Activated T-helper 9 cell treated with anti-CD3 and anti-CD28 coated beads, Interleukin-2, amount 50 U/mL, for 16 hours (primary cell): ENCODE measurements at places on chromosomes 2 and 18.

GRCh38 chr2:170265321-170265720 is 87.4 kb downstream of the MYO3B start:
- no peak for DNase-seq

- no peak for DNase-seq
Measured at GRCh38 chr18:58495207-58495606, 133.7 kb downstream of the ALPK2 start.

DNA sequence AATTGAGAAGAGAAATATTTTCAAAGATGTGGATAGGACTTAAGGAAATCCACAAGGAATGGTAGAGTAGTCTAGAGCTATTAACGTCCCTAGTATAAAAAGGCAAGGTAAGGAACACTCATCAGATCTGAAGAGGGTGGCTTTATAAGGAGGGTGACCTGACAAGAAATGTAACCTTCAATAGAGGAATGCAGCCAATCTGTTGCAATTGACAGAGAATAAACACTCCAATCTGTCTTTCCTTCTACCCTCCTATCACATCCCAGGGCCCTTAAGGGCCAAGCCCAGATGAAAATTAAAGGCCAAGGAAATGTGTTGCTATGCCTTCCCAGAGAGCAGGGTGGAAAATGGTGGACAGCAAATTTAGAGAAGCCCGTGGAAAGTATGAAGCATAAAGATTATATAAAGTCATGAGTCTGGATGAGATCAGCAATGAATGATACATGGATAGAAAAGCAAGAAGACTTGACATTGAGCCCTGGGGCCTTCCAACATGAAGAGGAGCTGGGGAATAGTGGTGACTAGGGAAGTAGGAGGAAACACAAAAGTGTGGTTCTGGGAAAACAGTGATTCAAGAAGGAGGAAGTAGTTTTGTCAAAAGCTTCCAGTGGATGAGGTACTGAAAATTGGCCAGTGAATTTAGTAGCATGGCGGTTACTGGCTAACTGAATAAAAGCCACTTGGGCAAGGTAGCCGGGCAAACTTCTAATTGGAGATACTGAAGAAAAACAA is 270.6 kb upstream of the TANK start:
- DNase-seq: no peak

DNA sequence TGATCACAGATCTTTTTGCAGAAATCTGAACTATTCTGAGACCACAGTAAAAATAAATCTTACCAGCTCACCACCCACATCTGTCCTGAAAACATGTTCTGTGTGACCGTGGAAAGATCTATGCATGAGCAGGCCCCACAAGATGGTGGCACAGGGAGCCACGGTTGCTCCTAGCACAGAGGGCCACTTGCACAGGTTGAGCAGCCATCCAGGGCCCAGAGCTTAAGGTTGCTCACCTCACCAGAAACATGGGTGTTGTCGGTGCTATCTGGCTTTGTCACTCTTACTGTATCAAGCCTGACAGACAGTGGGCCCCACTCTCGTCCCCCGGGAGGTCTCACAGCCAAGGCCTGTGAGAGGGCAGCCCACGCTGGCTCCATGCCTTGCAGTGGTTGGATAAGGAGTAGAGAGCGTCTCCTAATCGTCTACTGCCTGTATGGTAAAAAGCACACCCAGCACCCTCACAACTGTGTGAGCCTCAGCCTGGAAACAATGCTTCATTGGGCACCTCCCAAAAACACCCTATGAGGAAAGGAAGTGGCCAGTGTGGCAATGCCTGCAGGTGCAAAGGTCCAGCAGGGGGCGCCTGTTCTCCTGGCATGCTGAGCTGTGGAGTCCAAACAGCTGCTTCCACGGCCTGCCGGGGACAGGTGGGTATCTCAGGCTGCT is 19.6 kb downstream of the TUBB6 start:
- DNase-seq: peak; percentile 51

GRCh38 chr2:8232871-8233270 is 449.0 kb upstream of the ID2 start:
- DNase-seq: no peak

DNA sequence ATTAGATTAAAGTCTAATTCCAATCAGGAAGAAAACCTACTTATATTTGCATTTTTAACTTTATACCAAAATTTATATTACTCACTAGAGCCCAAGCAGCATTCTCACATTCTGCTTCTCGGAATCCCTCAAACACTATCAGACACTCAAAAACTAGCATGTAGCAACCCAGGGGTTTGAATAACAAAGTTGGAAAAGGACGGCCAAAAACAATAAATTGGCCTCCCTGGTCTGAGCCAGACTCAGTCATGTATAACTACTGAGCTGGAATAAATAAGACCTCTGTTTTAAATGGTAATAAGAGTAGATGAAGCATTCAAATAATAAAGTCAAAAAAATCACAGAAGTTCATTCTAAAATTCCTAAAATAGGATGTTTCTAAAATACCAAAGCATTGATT is 290.9 kb downstream of the IRS1 start:
- no peak for DNase-seq

DNA sequence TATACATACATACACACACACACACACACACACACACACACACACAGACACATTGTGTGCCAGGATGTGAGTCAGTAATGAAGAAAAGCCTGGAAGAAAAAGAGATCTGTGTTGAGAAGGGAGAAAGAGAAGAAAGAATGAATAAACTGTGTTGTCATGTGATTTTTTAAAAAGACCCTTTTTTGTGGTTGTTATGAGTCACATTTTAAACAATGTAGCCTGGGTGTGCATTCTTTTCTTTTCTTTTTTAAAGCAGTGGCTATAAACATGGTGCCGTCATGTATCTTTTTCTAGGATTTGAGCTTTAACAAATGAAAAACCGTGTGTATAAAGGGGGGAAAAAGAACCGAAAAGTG is 87.2 kb downstream of the NRP2 start:
- no peak for DNase-seq

DNA sequence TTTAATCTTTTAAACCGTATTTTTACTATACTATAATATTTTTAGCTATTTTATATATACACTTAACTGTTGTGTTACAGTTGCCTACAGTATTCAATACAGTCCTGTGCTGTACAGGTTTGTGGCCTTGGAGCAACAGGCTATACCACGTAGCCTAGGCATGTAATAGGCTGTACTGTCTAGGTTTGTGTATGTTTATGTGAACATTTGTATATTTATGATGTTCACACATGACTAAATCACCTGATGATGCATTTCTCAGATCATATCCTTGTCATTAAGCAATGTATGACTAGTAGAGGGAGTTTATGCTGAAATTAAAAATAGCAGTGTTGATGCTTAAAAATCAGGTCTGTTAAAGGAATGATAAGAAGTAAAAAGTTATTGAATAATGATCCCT is 92.3 kb upstream of the RANBP2 start:
- no peak for DNase-seq

- DNase-seq: no peak
Measured at GRCh38 chr2:113905886-113906285, 16.0 kb downstream of the ACTR3 start.

- DNase-seq: no peak
Measured at GRCh38 chr2:154713675-154714074, 15.2 kb downstream of the KCNJ3 start.

DNA sequence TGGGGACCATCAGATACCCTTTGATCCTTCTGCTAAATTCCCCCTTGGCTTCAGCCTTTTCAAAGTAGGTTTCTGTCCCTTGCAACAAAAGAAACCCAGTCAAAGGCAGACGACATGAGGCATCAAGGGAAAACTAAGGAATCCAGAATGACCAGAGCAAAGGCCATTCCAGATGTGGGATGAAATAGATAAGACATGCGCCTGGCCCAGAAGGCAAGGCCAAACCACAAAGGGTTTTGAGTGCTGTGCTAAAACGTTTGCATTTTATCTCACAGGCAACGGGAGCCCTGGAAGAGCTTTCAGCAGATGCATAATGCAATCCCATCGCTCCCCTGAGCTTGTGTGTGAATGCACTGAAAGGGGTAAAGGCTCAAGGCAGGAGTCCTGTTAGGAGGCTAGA is 17.7 kb downstream of the CXCR1 start:
- no peak for DNase-seq

DNA sequence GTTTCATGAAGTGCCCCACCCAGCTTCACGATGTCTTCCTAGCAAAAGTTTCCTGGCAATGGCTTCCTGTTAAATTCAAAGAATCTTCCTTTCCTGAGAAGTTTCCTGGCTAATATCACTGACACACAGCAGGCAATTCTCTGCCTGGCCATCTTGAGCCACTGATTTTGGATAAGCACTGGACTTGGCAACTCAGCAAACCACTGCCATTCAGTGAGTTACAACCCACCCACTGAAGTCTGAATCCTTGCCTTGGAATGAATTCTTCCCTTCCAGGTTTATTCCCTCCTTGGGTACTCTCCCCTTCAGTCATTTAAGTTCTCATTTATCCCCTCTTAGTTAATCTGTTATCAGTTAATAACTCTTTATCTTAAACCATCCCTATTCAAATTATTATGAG is 426.0 kb downstream of the MBD2 start:
- DNase-seq: no peak

DNA sequence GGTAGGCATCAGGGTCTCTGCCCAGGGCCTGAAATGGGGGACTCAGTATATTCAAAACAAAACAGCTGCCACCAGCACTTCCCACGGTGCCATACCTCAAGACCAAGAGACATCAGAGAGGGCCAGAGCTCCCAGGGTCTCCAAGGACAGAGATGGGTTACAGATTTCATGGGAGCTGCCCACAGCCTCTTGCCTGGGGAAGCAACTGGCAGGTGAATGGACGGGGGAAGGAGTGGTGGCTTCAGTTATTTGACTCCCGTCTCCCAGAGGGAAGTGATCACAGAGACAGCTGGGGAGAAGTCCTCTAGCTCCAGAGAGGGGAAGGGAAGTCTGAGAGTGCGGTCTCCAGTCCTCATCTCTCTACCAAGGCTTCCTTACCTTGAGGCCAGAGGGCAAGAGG is 15.8 kb upstream of the SFXN5 start:
- DNase-seq: no peak

- DNase-seq: no peak
Measured at GRCh38 chr2:96940001-96940615, 46.3 kb downstream of the FAM178B start.

- DNase-seq: no peak
Measured at GRCh38 chr2:210028178-210028577, 25.7 kb downstream of the RPE start.

DNA sequence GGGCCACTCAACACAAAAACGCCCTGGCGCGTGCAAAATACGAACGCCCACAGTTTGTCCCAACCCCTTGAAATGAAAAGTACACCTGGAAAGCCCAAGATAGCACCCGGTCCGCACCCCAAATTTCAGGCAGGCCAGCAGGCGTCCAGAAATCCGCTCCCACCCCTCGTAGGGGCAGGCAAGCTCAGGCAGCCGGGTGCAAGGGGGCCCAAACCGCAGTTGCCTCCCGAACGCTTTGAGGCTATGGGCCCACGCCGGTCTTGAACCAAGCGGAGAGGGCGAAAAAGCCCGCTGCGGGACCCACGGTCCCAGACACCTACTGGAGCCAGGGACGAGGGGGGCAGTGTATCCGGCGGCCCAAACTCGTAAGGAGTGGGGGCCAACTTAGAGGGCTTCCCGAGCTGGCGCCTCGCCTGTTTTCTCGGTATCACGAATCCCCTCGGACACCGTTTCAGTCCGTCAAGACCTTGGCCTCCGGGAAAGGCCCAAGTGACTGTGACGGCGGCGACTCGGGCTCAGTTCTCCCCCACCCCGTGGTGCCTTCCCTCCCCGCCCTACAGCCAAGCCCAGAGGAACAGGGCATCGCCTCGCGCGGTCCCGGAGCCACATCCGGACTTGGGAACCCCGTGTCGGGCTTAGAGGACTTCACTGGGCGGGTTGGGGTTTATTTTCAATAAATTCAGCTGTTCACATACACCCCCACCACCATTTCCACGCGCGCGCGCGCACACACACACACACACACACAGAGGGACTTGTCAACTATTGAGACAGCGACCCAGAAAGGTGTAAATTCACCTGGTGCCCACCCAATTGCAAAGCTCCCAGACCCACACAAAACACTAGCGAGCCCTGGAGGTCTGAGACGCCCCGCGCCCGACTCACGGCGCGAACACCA is 6.2 kb upstream of the SATB2 start:
- DNase-seq: no peak

DNA sequence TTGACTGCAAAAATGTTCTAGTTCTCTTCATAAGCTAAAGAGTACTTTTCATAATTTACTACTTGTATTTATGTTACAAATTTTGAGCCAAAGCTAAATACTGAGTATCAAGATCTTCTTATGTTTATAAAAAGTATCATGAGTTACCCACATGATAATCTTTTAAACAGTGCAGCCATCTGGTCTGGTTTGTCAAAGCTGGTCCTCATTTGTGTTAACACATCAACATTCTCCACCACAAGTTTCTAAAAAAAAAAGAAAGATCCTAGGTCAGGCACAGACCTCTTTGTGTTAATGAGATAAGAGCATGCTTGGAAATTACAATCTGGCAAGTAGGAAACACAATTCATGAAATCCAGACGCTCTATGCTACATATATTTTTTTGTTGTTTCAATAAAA is 75.5 kb upstream of the FRZB start:
- DNase-seq: no peak

DNA sequence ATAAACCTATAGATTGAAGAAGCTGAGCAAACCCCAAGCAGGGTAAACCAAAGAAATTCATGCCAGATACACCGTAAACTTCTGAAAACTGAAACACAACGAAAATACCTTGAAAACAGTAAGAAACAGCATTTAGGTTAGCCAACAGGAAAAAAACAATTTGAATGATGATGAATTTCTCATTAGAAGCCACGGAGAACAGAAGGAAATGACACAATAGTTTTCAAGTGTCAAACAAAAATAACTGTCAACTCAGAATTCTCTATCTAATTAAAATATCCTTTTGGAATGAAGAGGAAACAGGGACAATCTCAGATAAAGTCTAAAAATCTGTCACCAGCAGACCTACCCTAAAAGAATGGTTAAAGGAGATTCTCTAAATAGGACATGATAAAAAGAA is 37.3 kb upstream of the MALL start:
- DNase-seq: no peak

GRCh38 chr2:9110893-9111569 is 95.6 kb upstream of the ASAP2 start:
- no peak for DNase-seq

- no peak for DNase-seq
Measured at GRCh38 chr18:32867330-32867729, 94.5 kb upstream of the KLHL14 start.

DNA sequence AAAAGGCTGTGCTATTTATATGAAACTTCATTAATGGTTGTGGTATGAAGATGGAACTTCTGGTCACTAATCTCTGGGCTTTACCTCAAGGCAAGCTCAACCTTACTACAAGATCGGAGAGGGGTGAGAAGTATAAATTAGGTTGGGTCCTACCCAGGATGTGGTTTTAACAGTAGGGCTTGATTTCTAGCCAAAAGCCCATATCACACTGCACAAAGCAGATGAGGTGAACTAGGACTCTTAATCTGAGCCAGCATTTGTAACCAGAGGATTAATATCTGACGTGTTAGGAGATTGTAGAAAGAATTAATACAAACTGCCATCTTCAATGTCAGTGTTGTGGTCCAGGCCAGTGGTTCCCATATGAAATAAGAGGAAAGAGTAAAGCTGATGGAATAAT is 86.4 kb upstream of the RGPD4 start:
- no peak for DNase-seq

- no peak for DNase-seq
Measured at GRCh38 chr2:121173806-121174205, 111.2 kb downstream of the TFCP2L1 start.
